Tibial nerve (tissue), 4 donors: ENCODE measurements at places on chromosomes 12 and 14. TPM values are rescaled to one million over a fixed set of nuclear protein-coding genes. Genes with fewer than 3 reads are reported as not detected.

GRCh38 chr12:27782481-27782880 lies 2.4 kb upstream of the MANSC4 start:
- no peak for DNase-seq
- H3K4me1 ChIP-seq: peaks cover 8% of the 10 kb centered on the region
- H3K36me3 ChIP-seq: peaks cover 5% of the 10 kb centered on the region
- H3K4me3 ChIP-seq: no peak overlapping the region
- H3K27me3 ChIP-seq: no peaks in the 10 kb centered on the region

- H3K4me3 ChIP-seq: no peak overlapping the region
- H3K4me1 ChIP-seq: no peaks in the 10 kb centered on the region
- DNase-seq: no peak
- H3K27me3 ChIP-seq: no peaks in the 10 kb centered on the region
- H3K36me3 ChIP-seq: no peaks in the 10 kb centered on the region
These were observed 5.9 kb upstream of the A2ML1 start for GRCh38 chr12:8816448-8817050.

The TEAD4 gene
- 17.2 TPM for total RNA-seq

The DLGAP5 gene
- total RNA-seq: not detected

The CTSG gene
- total RNA-seq: 2.5 TPM

The GLI1 gene
- total RNA-seq: 16.2 TPM

The CCDC198 gene
- not detected for total RNA-seq

DNA sequence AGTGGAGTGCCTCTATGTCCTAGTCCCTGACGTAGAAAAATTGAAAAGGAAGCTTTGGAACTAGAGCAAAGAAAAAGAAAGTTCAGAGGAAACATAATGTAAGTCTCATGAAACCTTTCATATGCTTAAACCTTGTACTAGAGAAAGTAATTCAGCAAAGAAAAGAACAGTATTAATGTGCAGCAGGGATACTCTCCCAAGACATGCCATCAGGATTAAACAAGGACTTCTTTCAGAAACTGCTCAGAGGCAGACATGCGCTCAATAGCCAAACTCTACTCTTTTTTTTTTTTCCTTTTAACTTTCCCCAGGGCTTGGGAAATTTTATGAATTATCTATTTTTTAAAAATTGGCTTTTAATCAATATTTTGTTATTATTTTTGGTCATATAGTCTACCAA lies 7.1 kb upstream of the ASB8 start:
- no peak for DNase-seq
- H3K36me3 ChIP-seq: no peaks in the 10 kb centered on the region
- H3K27me3 ChIP-seq: no peaks in the 10 kb centered on the region
- peaks cover 4% of the 10 kb centered on the region for H3K4me1 ChIP-seq
- H3K27ac ChIP-seq: peak overlapping the region; percentile 72
- H3K4me3 ChIP-seq: no peak overlapping the region

The OR6C2 gene
- not detected for total RNA-seq

DNA sequence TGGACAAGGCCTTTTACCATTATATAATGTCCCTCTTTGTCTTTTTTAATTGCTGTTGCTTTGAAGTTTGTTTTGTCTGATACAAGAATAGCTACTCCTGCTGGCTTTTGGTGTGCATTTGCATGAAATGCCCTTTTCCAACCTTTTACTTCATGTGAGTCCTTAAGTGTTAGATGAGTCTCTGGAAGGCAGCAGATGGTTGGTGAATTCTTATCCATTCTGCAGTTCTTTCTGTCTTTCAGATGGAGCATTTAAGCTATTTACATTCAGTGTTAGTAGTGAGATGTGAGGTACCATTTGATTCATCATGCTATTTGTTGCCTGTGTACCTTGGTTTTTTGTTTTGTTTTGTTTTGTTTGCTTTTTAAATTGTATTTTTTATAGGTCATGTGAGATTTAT lies 208.3 kb downstream of the GPHN start:
- H3K27me3 ChIP-seq: no peaks in the 10 kb centered on the region
- H3K27ac ChIP-seq: no peak overlapping the region
- no peaks in the 10 kb centered on the region for H3K36me3 ChIP-seq
- no peaks in the 10 kb centered on the region for H3K4me1 ChIP-seq
- H3K4me3 ChIP-seq: no peak overlapping the region

GRCh38 chr14:75881994-75882393 lies 99.8 kb downstream of the TGFB3 start:
- no peaks in the 10 kb centered on the region for H3K36me3 ChIP-seq
- DNase-seq: no peak
- H3K27me3 ChIP-seq: no peaks in the 10 kb centered on the region
- no peaks in the 10 kb centered on the region for H3K4me1 ChIP-seq

- no peak for DNase-seq
- H3K4me3 ChIP-seq: no peak overlapping the region
- H3K27ac ChIP-seq: no peak overlapping the region
- H3K4me1 ChIP-seq: no peaks in the 10 kb centered on the region
- no peaks in the 10 kb centered on the region for H3K27me3 ChIP-seq
- no peaks in the 10 kb centered on the region for H3K36me3 ChIP-seq
These were observed 12.5 kb downstream of the GALNT6 start for GRCh38 chr12:51378749-51379148.

The COX8C gene
- not detected for total RNA-seq

- no peaks in the 10 kb centered on the region for H3K36me3 ChIP-seq
- peak; percentile 48 for DNase-seq
- peaks cover 51% of the 10 kb centered on the region for H3K4me1 ChIP-seq
- peak within 1 kb of the TSS; percentile 97 for H3K4me3 ChIP-seq
- H3K27ac ChIP-seq: peak within 1 kb of the TSS; percentile 94
These were observed at the start of gene CHPT1 for GRCh38 chr12:101697197-101697929. Gene CHPT1, plus strand, starts transcription at chr12:101697640. Its CDS starts 222 bp downstream, at chr12:101697862.

The PPP1R1A gene
- total RNA-seq: 52.5 TPM

The AP1G2 gene
- total RNA-seq: 54.4 TPM

DNA sequence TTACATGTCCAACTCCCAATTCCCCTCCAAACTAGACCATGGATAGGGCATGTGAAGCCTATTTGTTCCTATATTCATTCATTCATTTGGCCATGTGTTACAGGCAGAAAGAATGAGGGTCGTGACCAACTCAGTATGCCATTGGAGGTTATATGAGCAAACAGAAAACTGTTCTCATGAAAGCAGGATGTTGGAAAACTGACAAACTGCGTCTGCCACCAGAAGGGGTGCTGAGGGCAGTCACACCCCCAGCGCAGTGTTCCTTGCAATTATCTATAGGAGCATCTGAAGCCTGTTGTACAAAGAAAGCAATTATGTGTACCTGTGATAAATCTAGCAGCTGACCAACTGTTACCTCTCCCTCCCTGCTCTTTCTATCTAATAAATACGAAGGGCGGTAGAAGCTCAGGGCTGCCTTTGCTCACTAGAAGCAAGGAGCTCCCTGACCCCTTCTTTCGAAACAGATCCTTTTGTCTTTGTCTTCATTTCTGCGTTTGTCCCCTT lies 21.1 kb downstream of the ENTPD5 start:
- no peak overlapping the region for H3K4me3 ChIP-seq
- H3K27ac ChIP-seq: peak overlapping the region; percentile 43
- DNase-seq: no peak
- H3K27me3 ChIP-seq: no peaks in the 10 kb centered on the region

The RHOF gene
- 14.1 TPM for total RNA-seq

DNA sequence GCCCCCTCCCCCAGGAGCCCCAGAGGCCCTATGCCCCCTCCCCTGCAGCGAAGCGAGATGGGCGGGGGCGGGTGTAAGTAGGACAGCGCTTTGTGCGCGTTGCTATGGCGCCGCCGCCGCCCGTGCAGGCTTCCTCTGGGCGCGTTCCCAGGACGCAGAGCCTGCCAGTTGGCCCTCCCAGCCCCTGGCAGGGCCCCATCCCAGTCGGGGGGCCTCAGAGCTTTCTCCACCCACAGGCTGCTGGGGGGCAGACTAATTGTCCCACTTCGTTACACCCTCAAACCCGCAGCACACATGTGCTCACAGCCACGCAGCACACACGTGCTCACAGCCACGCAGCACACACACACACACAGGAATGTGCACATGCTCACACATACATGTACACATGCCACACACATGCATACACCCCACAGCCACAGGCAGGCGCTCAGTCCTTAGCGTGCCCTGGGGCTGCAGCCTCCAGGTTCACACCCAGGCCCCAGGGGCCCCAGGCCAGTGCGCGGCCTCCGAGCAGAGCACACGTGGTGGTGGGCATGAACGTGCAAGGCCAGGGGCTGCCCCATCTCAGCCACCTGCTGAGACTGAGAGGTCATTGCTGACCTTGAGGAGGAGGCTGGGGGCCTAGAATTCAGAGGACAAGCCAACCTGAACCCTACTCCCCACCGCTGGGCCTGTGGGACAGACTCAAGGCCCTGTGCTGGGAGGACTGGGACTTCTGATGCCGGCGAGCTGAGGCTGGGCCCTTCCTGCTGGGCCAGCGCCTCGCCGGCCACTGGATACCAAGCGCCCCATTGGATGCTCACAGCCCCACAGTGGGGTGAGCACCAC lies 15.6 kb downstream of the TRMT61A start:
- peak overlapping the region; percentile 83 for H3K27ac ChIP-seq
- H3K4me3 ChIP-seq: no peak overlapping the region
- peaks cover 98% of the 10 kb centered on the region for H3K4me1 ChIP-seq

The INHBE gene
- total RNA-seq: not detected

DNA sequence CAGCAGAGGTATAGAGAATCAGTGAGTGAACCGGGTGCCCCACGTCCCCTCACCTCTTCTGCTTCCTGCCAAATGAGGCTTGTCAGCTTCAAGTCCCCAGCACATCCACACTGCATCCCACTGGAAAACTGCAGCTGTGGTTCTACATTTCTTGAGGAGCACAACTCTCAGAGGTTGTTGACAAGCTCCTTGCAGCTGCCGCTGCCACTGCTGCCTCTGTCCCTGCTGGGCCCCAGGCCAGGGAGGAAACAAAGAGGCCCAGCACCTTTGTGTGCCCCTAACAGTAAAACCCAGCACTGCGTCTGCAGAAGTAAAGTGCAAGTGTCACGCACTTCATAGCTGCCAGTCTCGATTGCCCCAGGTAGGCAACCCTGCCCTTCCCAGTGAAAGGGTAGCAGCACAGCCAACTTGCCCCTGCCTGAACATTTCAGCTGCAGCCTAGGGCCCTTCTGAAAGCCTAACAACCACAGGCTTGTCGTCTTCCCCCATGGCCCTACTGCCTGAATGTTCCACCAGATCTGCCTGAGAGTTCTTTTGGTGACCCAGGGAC lies 1162.1 kb upstream of the USP15 start:
- no peaks in the 10 kb centered on the region for H3K36me3 ChIP-seq
- H3K27me3 ChIP-seq: no peaks in the 10 kb centered on the region
- H3K27ac ChIP-seq: no peak overlapping the region
- no peak for DNase-seq
- no peaks in the 10 kb centered on the region for H3K4me1 ChIP-seq

The BHLHE41 gene
- 6.5 TPM for total RNA-seq

GRCh38 chr14:92905667-92906066 lies 17.3 kb upstream of the CHGA start:
- H3K27me3 ChIP-seq: peaks cover 19% of the 10 kb centered on the region
- no peaks in the 10 kb centered on the region for H3K4me1 ChIP-seq
- no peak overlapping the region for H3K4me3 ChIP-seq
- H3K36me3 ChIP-seq: no peaks in the 10 kb centered on the region

DNA sequence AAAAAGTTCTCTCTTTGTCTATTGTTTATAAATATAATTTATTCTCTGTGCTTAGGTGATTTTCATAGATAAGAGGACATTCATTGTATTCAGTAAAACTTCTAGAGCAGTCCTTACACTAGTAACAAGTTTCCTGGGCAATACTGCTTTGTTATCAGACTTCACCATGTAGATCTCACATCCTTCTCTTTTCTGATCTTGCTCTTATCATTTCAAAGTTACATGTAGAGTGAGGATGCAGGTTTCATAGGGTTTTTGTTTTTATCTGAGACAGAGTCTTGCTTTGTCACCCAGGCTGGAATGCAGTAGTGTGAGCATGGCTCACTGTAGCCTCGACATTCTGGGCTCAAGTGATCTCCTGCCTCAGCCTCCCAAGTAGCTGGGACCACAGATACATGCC lies 789.5 kb downstream of the DIO2 start:
- H3K4me1 ChIP-seq: peaks cover 5% of the 10 kb centered on the region
- DNase-seq: no peak
- H3K27me3 ChIP-seq: no peaks in the 10 kb centered on the region
- H3K4me3 ChIP-seq: no peak overlapping the region
- no peaks in the 10 kb centered on the region for H3K36me3 ChIP-seq

DNA sequence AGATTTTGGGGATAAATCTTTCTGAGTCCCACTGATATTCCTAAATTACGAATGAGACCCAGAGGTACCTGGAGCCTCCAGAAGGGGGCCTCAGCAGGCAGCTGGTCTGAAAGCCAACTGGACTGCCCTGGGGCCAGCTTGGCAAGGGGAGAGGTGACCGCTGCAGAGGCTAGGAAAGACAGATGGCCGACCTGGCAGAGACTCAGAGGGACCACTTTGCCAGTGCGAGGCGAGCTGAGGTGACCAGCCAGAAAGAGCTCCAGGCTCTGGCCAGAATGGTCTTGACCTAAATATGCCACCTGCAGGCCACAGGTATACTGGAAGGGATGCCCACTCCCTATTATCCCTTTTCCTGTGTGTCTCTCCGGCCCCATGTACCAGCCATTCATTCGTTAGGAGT lies 256.8 kb upstream of the GARIN6 start:
- H3K36me3 ChIP-seq: no peaks in the 10 kb centered on the region
- no peak for DNase-seq
- H3K4me1 ChIP-seq: no peaks in the 10 kb centered on the region
- no peaks in the 10 kb centered on the region for H3K27me3 ChIP-seq
- H3K27ac ChIP-seq: no peak overlapping the region

The CLEC9A gene
- not detected for total RNA-seq

- no peaks in the 10 kb centered on the region for H3K36me3 ChIP-seq
- no peak for DNase-seq
- no peak overlapping the region for H3K27ac ChIP-seq
- no peak overlapping the region for H3K4me3 ChIP-seq
These were observed 11.7 kb upstream of the MMP17 start for GRCh38 chr12:131816495-131816894.

The TESPA1 gene
- 0.98 TPM for total RNA-seq

GRCh38 chr12:118984161-118984943 lies 3.0 kb downstream of the SRRM4 start:
- H3K4me1 ChIP-seq: peaks cover 20% of the 10 kb centered on the region
- peaks cover 3% of the 10 kb centered on the region for H3K27me3 ChIP-seq
- no peak for DNase-seq
- no peaks in the 10 kb centered on the region for H3K36me3 ChIP-seq
- no peak overlapping the region for H3K4me3 ChIP-seq

DNA sequence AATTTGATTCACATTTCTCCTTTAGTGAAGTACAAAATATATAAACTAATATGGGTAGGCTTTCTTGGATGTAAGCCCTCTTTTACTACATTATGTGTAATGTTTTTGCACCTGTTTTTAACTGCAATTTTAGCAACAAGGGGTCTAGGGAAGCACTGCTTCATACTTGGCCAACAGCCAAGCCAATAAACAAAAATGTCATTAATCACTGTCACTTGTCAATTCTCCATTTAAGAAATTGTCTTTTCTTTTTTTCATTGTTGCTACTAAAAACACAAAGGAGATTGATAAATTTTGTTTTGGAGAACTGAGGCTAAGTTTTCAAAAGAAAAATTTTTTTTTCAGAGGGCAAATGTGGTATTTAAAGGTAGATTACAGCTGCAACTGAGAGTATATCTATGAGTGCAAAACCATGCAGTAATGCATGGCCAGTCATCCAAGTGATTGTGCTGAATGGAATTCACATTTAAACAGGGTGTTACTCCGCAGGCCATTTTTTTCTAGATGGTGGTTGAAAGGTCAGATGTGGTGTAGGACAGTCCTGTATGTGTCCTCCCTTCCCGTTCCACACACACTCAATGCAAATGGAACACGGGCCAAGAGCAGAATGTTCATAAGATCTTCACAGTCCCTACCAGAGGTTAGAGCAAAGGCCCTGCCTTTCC lies 503.0 kb upstream of the LMO3 start:
- DNase-seq: no peak
- H3K27ac ChIP-seq: no peak overlapping the region
- no peaks in the 10 kb centered on the region for H3K36me3 ChIP-seq
- no peak overlapping the region for H3K4me3 ChIP-seq
